ENCODE measurements at places on chromosomes 2 and 18.

GRCh38 chr2:43717322-43717721, 41.1 kb upstream of the C1GALT1C1L start:
- DNase-seq: no peak

- no peak for DNase-seq
Measured at GRCh38 chr2:62785216-62785615, 79.7 kb downstream of the EHBP1 start.

GRCh38 chr2:134763164-134763710, 44.4 kb upstream of the TMEM163 start:
- DNase-seq: no peak

- DNase-seq: no peak
Measured at GRCh38 chr2:86285571-86285970, 51.9 kb downstream of the REEP1 start.

- DNase-seq: no peak
Measured at GRCh38 chr2:88871336-88871735, 179.9 kb downstream of the RPIA start.

- no peak for DNase-seq
Measured at GRCh38 chr18:41501848-41502247, 453.2 kb upstream of the PIK3C3 start.

GRCh38 chr18:77058290-77058835, 74.2 kb downstream of the MBP start:
- no peak for DNase-seq

DNA sequence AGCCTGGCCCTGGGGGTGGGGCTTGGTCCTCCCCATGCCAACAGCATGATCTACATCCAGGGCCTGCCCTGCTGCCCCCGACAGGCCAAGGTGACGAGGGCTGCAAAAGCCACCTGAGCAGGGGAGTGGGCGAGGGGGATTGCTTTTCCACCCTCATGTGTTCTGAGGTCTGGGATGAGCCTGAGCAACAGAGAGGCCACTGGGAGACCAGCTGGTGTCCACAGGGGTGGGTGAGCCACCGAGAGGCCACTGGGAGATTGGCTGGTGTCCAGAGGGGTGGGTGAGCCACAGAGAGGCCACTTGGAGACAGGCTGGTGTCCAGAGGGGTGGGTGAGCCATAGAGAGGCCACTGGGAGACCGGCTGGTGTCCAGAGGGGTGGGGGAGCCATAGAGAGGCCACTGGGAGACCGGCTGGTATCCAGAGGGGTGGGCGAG, 147.4 kb upstream of the GPC1 start:
- no peak for DNase-seq

DNA sequence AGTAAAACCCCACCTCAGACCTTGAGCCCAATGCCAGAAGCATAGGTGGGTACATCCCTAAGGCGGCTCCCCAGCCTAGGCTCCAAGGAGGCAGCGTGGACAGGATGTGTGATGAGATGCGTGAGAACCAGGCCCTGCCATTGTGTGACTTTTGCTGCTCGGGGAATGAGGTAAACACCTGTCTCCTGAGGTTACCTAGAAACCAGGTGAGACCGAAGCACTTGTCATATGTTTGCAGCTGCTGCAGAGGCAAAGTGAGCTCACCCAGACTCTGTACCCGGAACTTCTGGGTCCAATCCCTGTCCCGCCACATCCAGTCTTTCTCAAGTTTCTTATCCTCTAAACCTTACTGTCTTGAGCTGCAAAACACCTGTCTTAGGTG, 3.4 kb downstream of the FBLN7 start:
- no peak for DNase-seq

DNA sequence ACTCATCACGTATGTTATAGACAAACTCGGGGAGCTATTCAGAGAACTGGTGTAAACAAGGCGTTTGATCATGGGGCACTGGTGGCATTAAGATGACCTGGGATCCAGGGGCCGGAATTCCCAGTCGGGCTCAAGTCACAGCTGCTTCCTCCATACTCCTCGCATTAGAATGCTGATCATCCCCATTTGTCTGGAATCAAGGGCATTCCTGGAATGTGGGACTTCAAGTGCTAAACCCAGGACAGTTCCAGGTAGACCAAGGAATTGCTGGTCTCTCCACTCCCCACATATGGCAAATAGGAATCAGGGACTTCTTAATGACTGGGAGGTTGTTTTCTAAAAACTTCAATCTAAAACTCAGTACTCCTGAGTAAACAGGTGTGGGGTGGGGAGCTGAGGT, 355.7 kb upstream of the RAB6C start:
- no peak for DNase-seq

DNA sequence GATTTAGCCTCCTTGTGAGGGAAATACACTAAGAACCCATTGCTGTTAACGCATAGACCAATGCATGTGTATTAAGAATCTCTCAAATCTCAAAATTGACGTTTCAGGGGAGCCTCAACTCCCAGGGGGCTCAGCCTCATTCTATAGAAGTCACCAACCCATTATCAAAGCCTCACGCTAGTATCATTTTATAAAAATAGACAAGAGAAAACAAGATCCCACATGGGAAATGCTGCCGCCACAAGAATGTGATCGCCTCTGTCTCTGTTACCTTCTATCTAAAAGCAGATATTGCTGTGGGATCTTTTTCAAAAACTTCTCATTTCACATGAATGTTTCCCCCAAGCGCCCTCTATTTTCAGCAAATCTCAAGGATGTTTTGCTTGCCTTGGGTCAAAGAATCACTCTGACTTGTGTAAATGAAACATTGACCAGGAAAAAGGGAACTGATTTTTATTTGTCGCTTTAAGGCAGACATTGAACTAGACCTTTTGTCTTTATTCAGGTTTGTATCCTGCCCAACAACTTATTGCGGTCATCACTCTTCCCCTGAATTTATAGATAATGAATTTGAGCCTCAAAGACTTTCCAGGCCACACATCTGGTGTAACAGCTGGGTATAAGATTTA, 679.0 kb upstream of the ID2 start:
- no peak for DNase-seq

DNA sequence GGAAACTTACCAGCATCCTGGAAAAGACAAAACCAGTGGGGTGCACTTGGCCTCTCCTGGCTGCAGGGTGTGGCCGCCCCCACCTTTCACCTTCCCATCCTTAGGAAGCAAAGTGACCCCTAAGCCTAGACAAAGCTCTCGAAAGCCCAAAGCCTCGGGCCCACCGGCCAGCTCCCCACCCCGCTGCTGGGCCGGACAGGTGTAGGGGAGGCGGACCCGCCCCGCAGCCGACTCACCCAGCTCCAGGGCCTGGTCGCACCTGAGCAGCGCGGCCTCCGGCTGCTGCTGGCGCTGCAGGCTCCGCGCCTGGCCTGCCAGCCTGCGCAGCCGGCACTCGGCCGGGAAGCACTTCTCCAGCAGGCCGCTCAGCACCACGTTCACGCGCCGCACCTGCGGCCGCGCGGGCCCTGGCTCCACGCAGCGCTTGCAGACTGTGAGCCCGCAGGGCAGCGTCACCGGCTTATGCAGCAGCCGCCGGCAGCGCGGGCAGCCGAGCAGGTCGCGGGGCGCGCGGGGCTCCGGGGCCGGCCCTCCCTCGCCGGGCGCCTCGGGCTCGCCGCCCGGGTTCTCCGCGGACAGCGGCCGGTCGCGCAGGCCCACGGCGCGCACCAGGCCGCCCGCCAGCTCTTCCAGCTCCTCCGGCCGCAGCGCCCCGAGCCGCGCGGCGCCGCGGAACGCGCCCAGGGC, 979 bp downstream of the LONRF2 start:
- DNase-seq: no peak

DNA sequence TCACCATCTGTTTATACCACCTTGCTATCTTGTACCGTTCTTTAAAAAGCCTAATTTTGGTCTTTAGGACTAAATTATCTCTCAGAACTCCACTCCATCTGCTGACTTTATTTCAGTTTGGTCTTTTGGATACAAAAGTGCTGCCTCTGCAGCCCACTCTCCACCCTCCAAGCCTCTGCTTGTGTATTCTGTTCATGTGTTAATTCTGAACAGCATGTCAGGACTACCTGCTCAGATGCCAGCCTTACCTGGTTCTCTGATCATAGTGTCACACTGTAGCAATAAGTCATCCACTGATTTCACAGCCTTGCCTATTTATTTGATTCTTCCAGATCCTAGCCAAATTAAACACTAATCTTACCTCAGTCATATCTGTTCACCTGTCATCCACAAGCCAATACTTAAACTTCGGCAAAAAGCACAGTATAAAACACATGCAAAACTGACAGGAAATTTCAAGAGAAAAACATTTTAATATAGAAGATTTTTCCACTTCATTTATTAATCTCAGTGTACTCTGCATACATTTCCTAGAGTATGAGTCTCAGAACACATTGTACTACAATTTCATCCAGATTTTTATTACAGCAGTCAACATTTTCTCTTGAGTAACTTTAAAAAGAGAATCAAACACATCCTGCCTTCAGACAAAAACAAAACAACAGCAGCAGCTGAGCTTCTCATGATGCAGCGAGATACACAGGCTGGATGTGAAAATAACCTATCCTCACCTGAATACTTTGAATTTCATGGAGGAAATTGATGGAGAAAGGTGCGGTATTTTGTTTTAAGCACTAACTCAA, 64.9 kb downstream of the PPP1R1C start:
- no peak for DNase-seq
